ENCODE measurements at places on chromosomes 4 and X. TPM values are rescaled to one million over a fixed set of nuclear protein-coding genes. Genes with fewer than 3 reads are reported as not detected.

- no peak overlapping the region for H3K4me3 ChIP-seq
- DNase-seq = no peak
- no peak overlapping the region for H3K27ac ChIP-seq
Observed at GRCh38 chr4:40956721-40957255, 207.0 kb downstream of the NSUN7 start.

DNA sequence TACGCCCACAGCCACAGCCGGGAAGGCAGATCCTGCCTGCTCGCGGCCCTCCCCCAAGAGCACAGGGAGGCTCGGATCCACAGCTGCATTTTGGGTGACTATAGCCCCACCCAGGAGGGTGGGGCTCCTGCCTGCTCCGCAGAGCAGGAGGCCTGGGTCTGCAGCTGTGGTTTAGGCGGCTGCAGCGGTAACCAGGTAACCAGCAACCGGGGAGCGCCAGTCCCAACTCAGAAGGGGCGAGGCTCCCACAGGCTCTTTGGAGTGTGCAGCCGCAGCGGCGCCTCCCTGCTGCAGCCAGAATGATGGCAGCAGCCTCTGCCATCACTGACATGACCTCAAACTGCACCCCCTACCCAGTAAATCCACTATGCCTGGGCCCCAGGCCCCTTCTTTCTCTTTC lies 148.0 kb upstream of the F9 start:
- H3K36me3 ChIP-seq = no peaks in the 10 kb centered on the region
- H3K27ac ChIP-seq = no peak overlapping the region
- peaks cover 9% of the 10 kb centered on the region for H3K27me3 ChIP-seq
- DNase-seq = no peak

DNA sequence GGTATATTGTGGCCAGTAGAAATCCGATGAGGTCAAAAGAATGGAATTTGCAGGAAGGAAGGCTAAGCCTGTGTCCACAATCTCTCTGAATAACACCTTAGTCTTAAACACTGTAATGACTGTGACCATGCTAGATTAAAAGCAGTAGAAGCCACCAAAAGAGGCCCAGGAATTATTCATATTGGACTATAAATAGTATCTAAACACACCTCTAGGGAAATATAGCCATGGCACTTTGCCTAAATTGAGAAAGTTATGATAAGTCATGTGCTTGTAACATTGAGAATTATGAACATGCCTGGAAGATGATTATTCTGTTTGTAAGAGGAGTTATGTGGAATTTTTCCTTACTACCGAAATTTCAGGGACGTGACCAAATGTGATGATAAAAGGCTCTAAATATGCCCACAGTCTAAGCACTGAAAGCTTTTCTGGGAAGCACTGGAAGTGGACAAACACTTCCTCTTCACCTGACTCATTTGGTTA lies 298.5 kb downstream of the KCTD8 start:
- no peak for DNase-seq
- H3K27me3 ChIP-seq = no peaks in the 10 kb centered on the region
- H3K4me1 ChIP-seq = no peaks in the 10 kb centered on the region
- H3K4me3 ChIP-seq = no peak overlapping the region
- no peak overlapping the region for H3K27ac ChIP-seq

- peak overlapping the region; percentile 64 for H3K4me3 ChIP-seq
- H3K27ac ChIP-seq = peak overlapping the region; percentile 89
- H3K27me3 ChIP-seq = no peaks in the 10 kb centered on the region
- peaks cover 86% of the 10 kb centered on the region for H3K4me1 ChIP-seq
- peaks cover 31% of the 10 kb centered on the region for H3K36me3 ChIP-seq
Observed at GRCh38 chr4:108148316-108148715, 20.4 kb downstream of the LEF1 start.

DNA sequence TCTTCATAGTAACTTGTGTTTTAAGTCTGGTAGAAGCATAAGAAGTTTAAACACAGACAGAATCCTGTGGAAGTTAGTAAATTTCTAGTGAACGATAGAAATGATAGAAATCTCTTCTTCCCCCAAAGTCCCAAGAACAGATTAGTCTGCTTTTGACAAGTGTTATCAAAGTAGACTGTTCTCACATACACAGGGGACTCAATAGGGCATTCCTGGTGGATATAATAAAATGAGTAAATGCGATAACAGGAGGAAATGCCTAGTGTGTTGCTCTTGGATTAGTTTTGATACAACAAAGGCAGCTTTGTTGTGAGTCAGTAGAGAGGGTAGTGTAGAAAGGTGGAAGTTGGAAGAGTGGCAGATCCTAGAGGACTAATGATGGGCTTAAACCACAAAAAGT lies 43.5 kb downstream of the CLCN3 start:
- no peaks in the 10 kb centered on the region for H3K27me3 ChIP-seq
- H3K4me3 ChIP-seq = no peak overlapping the region
- H3K27ac ChIP-seq = no peak overlapping the region
- H3K36me3 ChIP-seq = peaks cover 24% of the 10 kb centered on the region

Gene KDR
- total RNA-seq = not detected

Gene FRMD7
- total RNA-seq = not detected

Gene MAGEA9B
- total RNA-seq = not detected

Gene HSFX1
- total RNA-seq = 1.4 TPM

Gene SLC49A3
- total RNA-seq = 3.7 TPM

Gene GLRA3
- total RNA-seq = not detected

Gene TEC
- total RNA-seq = 4.7 TPM

All from naive thymus-derived CD8-positive, alpha-beta T cell (primary cell).